Renal cortex interstitium (tissue), 15 donors: ENCODE measurements at places on chromosomes 16 and 17.

- no peak for DNase-seq
These were observed 27.1 kb upstream of the TMEM97 start for GRCh38 chr17:28291780-28292330.

GRCh38 chr17:50146927-50147665, 3.4 kb downstream of the PPP1R9B start:
- no peak for DNase-seq

- no peak for DNase-seq
These were observed 8.4 kb downstream of the AIPL1 start for GRCh38 chr17:6426356-6427101.

DNA sequence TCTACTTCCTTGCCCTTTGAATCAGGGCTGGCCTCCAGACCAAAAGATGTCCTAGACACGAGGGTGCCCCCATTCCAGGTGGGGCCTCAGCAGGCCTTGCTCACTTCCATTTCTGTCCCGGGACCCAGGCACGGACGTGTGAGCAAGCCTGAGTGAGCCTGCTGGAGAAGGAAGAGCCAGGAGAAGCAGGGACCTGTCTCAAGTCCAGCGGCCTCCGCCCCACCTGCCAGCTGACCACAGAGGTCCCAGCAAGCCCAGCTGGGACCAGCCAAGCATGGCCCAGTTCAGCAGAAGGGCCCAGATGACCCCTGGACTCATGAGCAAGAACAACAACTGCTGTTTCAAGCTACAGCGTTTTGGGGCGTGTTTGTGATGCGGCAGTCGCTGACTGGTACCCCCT, 24.7 kb downstream of the RBFOX3 start:
- no peak for DNase-seq

DNA sequence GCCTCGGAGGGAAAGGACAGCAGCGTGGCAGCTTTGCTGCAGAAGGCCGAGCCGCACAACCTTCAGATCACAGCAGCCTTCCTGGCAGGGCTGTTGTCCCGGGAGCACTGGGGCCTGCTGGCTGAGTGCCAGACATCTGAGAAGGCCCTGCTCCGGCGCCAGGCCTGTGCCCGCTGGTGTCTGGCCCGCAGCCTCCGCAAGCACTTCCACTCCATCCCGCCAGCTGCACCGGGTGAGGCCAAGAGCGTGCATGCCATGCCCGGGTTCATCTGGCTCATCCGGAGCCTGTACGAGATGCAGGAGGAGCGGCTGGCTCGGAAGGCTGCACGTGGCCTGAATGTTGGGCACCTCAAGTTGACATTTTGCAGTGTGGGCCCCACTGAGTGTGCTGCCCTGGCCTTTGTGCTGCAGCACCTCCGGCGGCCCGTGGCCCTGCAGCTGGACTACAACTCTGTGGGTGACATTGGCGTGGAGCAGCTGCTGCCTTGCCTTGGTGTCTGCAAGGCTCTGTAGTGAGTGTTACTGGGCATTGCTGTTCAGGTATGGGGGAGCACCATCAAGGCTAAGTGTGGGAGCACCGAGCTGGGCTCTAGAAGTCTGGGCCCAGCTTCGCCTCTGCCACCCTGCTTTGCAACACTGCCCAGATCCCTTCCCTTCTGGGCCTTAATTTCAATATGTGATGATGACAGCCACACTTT, 18.6 kb downstream of the NOD2 start:
- DNase-seq = no peak

GRCh38 chr16:85465328-85466303, 147.5 kb upstream of the GSE1 start:
- DNase-seq = no peak

GRCh38 chr16:74492976-74493375, 71.7 kb upstream of the CLEC18B start:
- no peak for DNase-seq

GRCh38 chr16:11624636-11625607, 38.2 kb upstream of the LITAF start:
- no peak for DNase-seq

- DNase-seq = no peak
These were observed 85.2 kb upstream of the HSBP1 start for GRCh38 chr16:83722456-83723183.
